ENCODE measurements at places on chromosomes 5 and 9.

DNA sequence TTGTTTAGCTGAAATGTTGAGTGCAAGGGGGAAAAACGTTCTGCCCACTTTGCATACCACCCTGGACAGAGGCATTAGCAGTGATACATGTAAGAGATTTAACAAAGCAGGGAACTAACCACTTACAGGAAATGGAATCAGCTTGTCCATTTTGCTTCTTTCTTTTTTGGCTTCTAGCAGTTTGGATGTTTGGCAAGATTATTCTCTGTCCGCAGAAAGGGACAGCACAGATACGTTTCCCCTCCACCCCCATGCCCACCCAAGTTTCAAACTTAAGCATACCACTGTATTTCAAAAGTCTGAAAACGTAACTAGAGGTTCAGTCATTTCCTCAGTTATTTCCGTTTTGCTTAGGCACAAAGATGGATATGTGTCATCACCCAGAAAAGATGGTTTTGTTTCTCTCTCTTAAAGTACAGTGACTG is 118.4 kb downstream of the GDNF start:
- DNase-seq = no peak

DNA sequence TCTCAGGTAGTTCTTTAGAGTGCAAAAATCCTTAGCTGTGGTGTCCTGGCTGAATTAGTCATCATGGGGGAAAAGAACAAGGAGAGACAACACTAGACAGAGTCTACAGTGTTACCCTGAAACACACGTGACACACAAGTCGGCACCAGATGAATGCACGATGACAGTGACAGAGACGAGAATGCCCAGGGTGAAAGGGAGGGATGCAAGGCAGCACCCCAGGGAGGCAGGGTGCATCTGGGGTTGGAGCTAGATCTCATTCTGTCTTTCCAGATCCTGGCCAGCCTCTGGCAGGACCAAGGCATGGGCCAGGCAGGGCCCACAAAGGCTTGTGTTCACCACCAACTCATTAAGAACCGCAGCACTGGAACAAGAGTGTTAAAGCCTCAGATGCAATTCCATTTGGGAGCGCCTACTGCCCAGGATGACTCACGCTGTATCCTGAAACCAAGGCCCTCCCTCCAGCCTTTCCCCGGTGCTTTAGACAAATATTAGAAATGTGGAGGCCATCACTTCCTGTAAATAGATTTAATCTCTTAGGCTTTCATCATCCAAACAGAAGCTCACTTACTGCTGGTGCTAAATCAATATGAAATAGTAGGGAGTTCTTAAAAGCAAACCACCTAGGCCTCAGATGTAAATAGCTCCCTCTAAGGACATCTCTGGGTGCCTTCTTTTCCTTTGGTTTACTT is 56.1 kb downstream of the IRX2 start:
- DNase-seq = no peak

GRCh38 chr5:123089914-123090660 is 1.0 kb downstream of the PRDM6 start:
- no peak for DNase-seq

GRCh38 chr5:59186623-59187022 is 603.7 kb downstream of the RAB3C start:
- no peak for DNase-seq

DNA sequence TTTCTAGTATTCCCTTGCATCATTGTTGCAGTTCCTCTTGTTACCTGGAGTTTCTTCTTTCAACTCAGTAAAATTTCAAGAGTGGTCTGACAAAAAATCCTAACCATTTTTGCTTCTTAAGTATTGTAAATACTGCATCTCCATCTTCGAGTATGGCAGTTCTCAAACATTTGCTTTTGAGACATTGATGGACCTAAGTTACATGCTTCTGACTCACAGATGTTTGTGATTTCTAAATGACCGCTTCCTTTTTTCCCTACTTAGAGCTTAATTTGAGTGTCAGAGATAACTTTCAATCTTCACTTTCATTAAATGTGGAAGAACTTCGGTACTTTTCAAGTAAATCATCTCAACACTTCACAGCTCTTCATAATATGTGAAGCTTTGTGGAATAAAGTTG is 4.2 kb downstream of the UHRF2 start:
- no peak for DNase-seq
